ENCODE measurements at places on chromosomes 11 and 22.

DNA sequence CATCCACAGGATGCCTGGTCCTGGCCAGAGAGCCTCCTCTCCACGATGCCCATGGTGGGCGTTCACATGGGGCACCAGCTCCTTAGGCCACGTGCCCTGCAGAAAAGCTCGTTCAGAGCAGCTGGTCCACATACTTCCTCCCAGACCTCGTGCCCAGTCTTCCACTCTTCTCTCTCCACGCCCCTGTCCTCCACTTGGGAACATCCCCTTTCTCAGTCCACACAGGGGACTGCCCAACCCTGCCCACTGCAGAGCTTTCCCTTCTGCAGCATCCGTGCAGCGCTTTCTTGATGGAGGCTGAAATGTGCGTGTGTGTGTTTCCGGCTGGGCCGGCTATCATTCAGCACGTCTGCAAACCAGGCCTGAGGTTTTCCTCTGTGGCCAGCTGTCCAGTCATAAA, 11.3 kb downstream of the TPCN2 start:
- DNase-seq: no peak

- no peak for DNase-seq
Observed at GRCh38 chr11:6628526-6628925, 9.3 kb upstream of the TPP1 start.

GRCh38 chr22:49267996-49268395, 559.7 kb downstream of the BRD1 start:
- no peak for DNase-seq

GRCh38 chr22:20089977-20090729, 10.1 kb downstream of the DGCR8 start:
- DNase-seq: no peak

- DNase-seq: no peak
Observed at GRCh38 chr11:64027651-64028397, 7.9 kb upstream of the FLRT1 start.

DNA sequence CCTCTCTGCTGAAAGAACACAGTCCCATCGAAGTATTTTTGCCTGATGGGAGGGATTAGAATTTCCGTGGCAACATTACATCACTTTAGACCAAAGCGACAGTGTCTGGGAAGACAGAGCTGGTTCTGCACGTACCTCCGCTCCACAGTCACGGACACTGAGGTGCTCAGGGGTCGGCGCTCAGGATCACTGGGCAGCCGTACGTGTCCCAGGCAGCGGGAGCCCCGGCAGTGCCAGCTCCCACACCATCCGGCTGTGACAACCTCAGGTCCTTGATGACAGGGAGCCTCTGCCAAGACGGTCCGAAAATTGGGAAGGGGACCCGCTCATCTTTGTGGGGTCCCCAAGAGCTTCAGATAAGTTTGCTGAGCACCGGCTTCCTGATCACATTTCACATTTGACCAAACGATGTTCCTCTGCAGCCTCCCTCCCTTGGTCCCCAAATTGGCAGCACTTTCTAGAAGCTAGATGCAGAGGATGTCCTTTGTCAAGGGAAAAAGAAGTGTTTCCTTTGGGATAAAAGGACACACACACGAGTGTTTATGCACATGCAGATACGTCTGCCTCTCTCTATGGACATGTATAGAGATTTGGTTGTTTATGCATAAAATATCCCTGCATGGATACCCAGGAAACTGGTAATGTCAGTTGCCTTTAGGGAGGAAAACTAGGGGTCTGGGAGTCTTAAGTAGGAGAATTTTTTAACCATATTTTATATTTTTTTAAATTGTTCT, 61.6 kb upstream of the LINC01488 start:
- no peak for DNase-seq

GRCh38 chr11:61902313-61902712, 11.0 kb upstream of the FADS3 start:
- no peak for DNase-seq

- no peak for DNase-seq
Observed at GRCh38 chr11:120675171-120675570, 163.6 kb downstream of the GRIK4 start.
